Iris pigment epithelial cell (primary cell): ENCODE measurements at places on chromosomes 4 and X.

DNA sequence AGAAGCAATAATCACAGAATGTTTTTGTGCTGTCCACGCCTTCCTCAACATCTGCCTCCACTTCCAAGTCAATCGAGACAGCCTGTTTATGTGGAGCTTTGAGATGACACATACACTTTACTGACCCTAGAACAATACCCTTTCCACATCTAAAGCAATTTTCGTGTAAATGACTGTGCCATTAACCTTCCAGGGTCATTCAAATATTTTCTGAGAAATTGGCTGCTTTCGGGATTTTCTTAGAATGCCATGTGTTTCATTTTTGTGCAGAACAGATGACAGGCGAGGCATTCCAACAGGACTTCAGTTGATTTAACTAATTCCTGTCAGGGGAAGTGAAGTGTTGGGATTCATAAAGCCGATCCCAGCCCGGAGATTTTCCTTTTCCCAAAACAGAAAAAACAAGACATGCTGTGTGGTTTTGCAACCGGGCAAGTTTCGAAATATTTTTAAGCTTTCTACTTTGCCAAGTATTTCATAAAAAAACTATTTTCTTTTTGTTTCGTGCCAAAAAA is 73.9 kb downstream of the SORBS2 start:
- DNase-seq, result peak; percentile 79

- peak; percentile 4 for DNase-seq
Observed at GRCh38 chr4:54423066-54423465, 194.0 kb downstream of the PDGFRA start.

- DNase-seq, result peak; percentile 17
Observed at GRCh38 chr4:162056990-162057389, 106.8 kb downstream of the FSTL5 start.

DNA sequence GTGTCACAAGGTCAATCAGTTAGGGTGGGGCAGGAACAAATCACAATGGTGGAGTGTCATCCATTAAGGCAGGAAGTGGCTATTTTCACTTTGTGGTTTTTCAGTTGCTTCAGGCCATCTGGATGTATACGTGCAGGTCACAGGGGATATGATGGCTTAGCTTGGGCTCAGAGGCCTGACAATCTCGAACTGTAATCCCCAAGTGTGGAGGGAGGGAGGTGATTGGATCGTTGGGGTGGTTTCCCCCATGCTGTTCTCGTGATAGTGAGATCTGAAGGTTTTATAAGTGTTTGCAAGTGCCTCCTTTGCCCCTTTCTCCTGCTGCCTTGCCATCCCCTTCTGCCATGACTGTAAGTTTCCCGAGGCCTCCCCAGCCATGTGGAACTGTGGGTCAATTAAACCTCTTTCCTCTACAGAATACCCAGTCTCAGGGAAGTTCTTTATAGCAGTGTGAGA is 36.7 kb upstream of the STS start:
- DNase-seq, result peak; percentile 12

- peak; percentile 77 for DNase-seq
Observed at GRCh38 chrX:49919617-49920016, 2.8 kb upstream of the CLCN5 start.

GRCh38 chr4:6087669-6088341 is 69.6 kb upstream of the C4orf50 start:
- DNase-seq, result peak; percentile 17

GRCh38 chr4:37908488-37909331 is 17.8 kb downstream of the TBC1D1 start:
- peak; percentile 71 for DNase-seq

DNA sequence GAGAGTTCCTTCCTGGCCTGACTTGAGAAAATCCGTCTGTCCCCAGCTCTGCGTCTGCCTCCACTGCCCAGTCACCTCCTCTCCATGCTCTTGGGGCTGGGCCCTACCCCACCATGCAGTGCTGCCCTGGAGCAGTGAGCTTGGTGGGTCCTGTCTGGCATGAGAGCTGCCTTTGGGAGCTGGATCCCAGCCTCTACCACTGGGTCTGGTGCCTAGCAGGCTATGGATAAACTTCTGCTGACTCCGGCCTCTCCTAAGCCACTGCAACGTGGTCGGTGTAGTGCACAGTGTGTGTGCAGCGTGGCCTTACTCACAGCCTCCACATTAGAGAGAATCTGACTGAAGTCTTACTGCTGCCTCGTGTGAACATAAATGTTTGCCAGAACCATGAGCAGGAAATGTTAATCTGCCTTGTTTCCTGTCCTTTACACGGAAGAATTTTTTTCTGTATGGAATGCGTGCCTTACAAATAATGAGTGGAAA is 47.6 kb downstream of the HTT start:
- peak; percentile 92 for DNase-seq

- DNase-seq, result no peak
Observed at GRCh38 chr4:76963131-76963750, 13.7 kb downstream of the SEPTIN11 start.

- no peak for DNase-seq
Observed at GRCh38 chr4:87066403-87067123, 131.8 kb downstream of the AFF1 start.

- peak; percentile 65 for DNase-seq
Observed at GRCh38 chr4:10554694-10555093, 97.5 kb upstream of the ZNF518B start.

DNA sequence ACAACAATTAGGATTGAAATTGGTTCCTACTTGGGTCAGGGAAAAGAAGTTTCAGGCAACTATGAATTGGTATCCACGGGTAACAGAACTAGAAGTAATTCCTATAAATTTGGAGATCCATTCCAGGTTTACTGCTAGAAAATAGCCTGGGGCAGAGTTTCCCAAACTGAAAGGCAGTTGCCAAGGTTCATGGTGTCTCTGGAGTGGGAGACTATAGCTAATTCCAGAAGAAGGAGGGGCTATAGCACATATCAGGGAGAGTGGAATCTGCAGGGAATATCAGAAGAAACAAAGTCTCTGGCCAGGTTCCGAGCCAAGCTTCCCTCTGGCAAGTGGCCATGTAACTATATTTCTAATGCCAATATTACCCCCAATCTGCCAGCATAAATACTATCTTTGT is 166.3 kb downstream of the GALNTL6 start:
- no peak for DNase-seq

DNA sequence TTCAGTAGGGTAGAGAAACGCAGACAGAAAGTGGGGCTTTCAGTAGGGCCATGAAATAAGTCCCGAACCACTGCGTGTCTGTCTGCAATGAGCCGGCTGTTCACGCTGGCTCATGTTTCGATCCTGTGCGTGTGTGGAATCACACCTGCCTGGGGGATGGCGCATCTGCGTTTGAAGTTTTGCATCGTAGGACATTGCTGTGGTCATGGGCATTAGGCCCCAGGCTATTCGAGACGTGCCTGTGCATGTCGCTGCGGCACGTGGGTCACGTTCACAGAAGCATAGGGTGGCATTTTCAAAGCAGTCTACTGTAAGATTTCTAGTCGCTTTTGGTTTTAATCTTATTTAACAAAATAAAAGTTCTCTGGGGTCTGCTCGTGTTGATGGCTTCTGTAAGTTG is 25.5 kb upstream of the HGFAC start:
- no peak for DNase-seq
